ENCODE measurements at places on chromosomes 16 and 17.

- DNase-seq, result peak; percentile 55
Observed at GRCh38 chr16:75495076-75495674, at the start of gene CHST6. TSS of gene CHST6 (minus strand) at chr16:75495441. CDS start at chr16:75479828, 15,613 bp downstream.

- DNase-seq, result no peak
Observed at GRCh38 chr16:87832137-87832527, 37.2 kb downstream of the SLC7A5 start.

DNA sequence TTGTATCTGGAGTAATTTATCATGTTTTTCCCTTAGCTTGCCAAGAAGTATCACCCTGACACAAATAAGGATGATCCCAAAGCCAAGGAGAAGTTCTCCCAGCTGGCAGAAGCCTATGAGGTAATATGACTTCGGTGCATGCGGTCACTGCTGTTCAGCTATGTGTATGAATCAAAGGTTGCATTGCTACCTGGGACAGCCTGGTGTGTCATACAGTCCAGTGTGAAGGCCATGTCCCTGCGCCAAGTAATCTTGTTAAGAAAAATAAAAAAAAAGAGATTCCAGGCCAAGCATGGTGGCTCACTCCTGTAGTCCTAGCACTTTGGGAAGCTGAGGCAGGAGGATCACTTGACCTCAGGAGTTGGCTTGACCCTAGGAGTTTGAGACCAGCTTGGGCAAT lies 11.7 kb downstream of the DNAJA3 start:
- DNase-seq, result no peak

DNA sequence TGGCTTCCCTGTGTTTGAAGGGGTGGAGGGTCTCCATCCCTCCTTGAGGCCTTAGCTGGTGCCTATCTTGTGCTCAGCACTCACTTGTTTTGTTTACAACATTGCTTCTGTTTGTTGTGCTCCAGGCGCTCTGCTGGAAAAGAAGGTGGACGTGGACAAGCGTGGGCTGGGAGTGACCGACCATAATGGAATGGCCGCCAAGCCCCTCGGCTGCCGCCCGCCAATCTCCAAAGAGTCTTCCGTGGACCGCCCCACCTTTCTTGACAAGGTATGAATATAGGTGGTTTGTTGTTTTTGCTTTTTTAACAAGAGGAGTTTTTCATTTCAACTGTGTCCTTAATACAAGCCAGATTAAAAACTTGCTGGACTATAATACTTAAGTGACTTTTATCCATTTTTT lies 53.5 kb downstream of the TMC6 start:
- no peak for DNase-seq

DNA sequence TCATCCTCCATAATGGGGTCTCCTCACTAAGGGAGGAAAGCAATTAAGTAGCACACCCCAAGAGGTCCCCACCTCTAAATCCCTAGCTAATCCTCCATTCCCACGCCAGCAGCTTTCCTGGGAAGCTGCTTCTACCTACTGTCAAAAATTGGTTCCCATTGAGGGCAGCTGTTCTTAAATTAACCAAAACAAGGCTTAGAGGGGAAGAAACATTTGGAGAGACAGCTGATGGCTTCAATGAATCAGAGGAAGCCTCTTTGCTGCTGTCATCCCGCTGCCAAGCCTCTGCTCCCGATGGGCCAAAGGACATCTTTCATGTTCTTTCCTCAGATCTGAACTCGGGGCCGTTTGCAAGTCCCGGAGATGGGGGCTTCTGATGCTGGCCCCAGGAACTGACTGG lies 26.6 kb downstream of the AIPL1 start:
- no peak for DNase-seq

- DNase-seq, result no peak
Observed at GRCh38 chr16:85679870-85680269, 8.9 kb downstream of the GINS2 start.

DNA sequence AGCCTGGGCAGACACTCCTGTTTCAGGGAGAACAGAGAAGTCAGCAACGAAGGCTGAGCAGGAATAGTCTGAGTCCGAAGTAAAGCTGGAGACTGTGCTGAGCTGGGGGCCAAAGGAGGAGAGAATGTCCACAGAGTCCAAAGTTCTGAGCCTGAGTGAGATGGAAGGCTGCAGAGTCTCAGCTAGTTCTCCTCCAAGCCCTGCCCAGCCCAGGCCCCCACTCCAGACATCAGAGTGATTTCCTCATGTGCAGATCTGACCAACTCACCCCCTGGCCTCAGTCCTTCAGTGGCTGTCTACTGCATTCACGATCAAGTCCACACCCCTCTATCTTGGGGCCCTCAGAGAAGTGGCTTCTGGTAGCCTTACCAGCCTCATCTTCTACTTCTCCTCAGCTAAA lies 21.6 kb downstream of the SLC13A5 start:
- no peak for DNase-seq

DNA sequence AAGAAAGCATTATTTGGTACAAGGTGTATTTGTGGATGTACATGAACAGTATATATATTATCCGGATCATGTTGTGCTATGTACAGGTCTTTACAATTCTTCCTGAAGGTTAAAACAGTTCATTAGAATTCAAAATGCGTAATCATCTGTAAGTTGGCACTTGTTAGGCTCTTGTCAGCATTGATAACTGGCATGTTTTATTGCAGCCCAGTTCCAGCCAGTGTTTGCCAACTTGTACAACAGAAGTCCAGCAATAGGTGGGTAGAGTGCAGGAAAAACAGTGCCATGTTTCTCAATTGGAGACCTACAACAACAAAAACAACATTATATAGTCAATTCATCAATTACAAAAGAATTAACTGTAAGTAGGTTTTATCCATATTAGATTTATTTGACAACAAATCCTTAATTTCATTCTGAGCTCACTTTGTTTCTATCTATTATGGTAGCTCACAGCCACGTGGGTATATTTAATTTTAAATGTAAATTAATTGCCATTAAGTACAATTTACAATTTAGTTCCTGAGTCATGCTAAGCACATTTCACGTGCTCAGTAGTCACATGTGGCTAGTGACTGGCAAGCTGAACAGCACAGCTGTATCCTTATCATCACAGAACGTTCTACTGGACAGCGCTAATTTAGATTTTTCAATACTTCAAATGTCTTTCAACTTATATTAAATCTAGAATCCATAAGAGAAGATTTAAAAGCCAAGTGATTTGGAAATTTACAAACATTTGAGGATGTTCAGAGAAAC lies 8.6 kb upstream of the ANKFY1 start:
- no peak for DNase-seq

DNA sequence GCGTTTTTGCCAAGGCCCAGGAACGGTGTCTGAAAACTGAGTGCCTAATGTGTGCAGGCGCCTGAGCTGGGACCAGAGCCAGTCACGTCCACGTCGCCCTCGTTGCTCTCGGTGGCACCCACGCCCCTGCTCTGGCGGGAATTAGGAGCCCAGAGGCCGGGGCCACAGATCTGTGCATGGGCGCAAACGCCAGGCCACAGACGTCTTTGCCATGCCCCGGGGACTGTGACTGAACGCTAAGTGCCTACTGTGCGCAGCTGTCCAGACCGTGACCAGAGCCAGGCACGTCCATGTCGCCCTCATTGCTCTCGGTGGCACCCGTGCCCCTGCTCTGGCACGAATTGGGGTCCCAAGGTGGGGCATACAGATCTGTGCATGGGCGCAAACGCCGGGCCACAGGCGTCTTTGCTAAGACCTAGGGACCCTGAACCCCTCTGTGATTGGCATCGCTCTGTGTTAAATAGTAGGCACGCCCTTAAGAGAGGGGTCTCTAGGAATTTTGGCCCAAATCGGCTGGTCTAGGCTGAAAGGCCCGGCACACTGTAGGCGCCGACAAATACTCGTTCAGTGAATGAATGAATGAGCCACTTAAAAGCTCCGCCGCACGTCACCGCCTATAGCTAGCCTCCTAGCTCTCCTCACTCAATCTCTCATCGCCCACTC lies 827 bp upstream of the UBALD1 start:
- no peak for DNase-seq

DNA sequence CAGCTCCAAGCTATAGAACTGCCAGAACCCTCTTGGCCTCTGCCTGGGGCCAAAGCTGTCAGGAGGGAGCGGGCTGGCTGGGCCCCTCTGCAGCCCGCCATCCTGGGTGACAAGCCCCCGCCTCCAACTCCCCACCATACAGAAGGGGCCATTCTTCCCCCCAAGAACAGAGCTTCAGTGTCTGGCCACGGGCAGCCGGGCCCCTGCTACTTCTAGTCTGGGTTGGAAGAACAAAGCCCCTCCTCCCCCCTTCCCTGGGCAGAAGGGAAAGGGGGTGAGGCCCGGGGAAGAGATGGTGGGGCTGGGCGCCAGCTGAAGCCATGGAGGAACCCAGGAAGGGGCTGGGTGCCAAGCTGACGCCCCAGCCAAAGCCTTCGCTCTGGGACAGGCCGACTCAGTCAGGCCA lies 9.0 kb downstream of the NAT9 start:
- DNase-seq, result no peak

DNA sequence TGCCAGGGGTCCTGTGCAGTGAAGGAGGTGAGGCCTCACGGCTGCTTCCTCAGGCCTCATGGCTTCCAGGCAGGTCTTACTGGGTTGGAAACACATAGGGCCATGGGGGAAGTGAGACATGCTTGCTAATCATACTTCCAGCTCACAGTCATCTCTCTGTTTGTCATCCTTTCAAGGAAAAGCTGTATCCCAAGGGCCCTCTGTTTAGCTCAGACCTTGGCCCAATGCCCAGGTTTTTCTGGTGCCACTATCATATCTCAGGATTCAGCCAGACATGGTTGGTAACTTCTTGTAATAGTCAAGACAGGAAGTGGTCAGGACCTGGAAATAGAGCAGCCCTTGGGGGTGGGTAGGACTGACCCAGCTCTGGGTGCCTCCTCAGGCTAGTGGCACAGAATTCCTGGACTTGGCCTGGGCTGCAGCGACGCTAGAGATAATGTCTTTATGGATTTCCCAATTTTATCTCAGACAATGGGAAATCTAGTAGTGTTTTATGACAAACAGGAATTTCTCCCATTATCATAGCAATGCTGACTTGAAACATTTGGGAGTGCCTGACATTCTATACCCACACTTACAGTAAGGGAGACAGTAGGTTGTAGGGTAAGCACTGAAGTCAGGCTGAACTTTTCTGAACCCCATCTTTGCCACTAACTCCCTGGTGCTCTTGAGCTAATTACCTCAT lies 13.5 kb upstream of the ITGB3 start:
- no peak for DNase-seq

DNA sequence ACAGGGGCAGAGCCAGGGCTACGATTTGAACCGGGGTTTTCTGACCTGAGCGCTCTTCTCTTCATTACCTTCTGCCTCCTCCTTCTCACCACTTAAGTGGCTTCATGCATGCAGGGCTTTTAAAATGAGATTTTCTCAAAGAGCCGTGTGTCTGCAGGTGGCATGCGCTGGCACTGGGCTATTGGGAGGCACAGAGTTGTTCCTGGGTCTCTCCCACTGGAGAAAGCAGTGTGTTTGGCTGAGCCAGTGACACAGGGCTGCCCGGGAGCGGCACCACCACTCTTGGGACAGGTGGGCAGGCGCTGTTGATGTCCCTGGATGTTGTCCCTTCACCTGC lies 218.8 kb upstream of the CHMP6 start:
- no peak for DNase-seq

DNA sequence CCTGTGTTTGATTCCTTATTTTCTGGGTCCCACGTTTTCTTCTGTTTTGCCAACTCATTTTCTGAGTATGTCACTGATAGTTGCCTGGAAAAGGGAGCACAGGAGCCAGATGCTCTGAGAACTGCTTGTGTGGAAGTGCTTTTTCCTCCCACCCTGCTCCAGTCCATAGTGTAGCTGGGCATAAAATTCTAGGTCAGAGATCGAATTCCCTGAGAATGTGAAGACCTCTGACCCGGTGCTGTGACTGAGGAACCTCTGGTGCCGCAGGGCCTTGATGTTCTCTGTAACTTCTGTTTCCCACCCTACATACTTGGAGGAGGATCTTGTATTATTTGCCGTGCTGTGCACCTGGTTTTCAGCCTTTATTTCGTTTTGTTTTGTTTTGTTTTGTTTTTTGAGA lies 19.5 kb upstream of the CAPN15 start:
- DNase-seq, result no peak

DNA sequence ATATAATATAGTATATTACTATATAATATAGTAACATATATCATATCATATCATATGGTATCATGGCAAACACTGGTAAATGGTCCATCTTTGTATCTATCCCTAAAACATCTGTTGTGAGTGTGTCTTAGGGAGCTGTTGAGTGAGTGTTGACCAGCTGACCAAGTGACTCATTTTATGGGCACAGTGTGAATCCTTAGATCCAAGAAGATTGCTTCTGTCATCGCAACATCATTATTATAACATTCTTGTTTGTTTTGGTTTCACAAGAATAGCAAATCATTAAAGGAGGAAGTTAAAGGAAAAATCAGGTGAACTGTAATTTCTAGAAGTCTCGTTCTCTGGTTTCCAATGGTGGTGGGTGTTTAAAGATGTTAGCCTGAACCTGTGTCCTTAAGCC lies 11.7 kb upstream of the MAF start:
- DNase-seq, result no peak

- DNase-seq, result peak; percentile 41
Observed at GRCh38 chr17:38867179-38867967, 2.5 kb upstream of the LASP1 start.

DNA sequence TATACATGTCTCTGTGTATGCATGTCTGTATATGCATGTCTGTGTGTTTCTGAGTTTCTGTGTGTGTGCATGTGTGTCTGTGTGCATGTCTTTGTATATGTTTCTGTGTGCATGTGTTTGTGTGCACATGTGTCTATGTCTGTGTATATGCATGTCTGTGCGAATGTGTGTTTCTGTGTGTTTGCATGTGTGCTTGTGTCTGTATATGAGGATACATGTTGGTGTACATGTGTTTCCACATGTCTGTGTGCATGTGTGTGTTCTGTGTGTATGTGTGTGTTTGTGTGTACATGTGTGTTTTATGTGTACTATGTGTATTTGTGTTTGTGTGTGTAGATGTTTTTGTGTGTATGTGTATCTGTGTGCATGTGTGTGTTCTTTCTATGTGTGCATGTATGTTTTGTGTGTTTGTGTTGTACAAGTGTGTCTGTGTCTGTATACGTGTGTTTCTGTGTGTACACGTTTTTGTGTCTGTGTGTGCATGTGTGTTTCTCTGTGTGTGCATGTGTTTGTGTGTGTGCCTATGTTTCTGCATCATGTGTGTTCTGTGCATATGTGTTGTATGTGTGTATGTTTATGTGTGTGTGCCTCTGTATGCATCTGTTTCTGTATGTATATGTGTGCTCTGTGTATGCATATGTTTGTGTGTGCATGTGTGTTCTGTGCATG lies 8.9 kb upstream of the RAB37 start:
- DNase-seq, result no peak

- no peak for DNase-seq
Observed at GRCh38 chr16:87002717-87003413, 314.3 kb downstream of the C16orf95 start.

DNA sequence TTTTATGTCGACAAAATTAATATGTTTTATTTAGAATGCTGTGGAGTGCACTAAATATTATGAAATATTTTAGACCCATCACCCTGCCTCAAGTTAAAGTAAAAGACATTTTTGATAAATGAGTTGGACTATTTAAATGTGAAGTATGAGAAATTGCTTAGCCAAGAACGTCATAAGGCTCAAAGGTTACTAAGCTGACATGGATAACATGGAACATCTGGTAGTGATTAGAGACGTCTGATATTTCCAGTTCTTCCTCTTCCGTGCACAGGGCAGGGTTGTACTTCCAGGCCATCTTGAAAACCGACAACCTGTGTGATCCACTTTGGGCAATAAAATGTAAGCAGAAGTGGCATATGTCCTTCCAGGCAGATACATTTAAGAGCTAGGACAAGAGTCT lies 7.2 kb upstream of the CCL8 start:
- no peak for DNase-seq

- DNase-seq, result no peak
Observed at GRCh38 chr17:74192950-74193781, 10.3 kb upstream of the RPL38 start.

Measured in progenitor cell of endocrine pancreas (in vitro differentiated cells).